ENCODE measurements at places on chromosomes 5 and 9. TPM values are rescaled to one million over a fixed set of nuclear protein-coding genes. Genes with fewer than 3 reads are reported as not detected.

PCDHAC2 gene
- not detected for total RNA-seq

SPATA31A1 gene
- not detected for total RNA-seq

DRD1 gene
- not detected for total RNA-seq

NIPSNAP3A gene
- total RNA-seq: 9.0 TPM

DBH gene
- not detected for total RNA-seq

RNF44 gene
- 297 TPM for total RNA-seq

PCA3 gene
- total RNA-seq: not detected

CYSRT1 gene
- not detected for total RNA-seq

LCN15 gene
- total RNA-seq: not detected

NOXA1 gene
- total RNA-seq: 4.7 TPM

BTNL3 gene
- not detected for total RNA-seq

C5orf47 gene
- total RNA-seq: not detected

PCDHB3 gene
- total RNA-seq: not detected

AQP7 gene
- total RNA-seq: not detected

FAM151B gene
- 0.45 TPM for total RNA-seq

FLT4 gene
- 0.68 TPM for total RNA-seq

RNF183 gene
- total RNA-seq: not detected

GABRA6 gene
- not detected for total RNA-seq
